Kidney capillary endothelial cell (primary cell): ENCODE measurements at places on chromosomes 16 and 17.

GRCh38 chr16:23570992-23571632, 13.6 kb downstream of the UBFD1 start:
- DNase-seq, result no peak

GRCh38 chr16:68612996-68613395, 32.1 kb upstream of the CDH3 start:
- DNase-seq, result no peak

DNA sequence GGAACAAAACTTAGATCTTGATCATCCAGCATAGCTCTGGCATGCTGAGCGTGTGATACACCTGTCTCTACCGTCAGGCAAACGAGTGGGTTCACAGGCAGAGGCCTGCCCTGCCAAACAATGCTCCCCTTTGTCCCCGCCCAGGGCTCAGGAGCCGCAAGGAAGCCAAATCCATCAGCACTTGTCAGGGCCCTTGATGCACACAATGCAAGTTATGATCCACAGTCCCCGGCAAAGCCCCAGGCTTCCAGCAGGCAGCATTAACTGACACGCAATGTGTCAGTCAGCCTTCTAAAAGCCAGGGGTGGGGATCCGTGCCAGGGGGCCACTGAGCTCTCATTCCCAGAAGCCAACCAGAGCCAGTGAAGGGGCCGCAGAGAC, 460.9 kb downstream of the SLC39A11 start:
- DNase-seq, result no peak

- no peak for DNase-seq
These were observed 6.2 kb downstream of the RBFOX1 start for GRCh38 chr16:7338826-7339225.

DNA sequence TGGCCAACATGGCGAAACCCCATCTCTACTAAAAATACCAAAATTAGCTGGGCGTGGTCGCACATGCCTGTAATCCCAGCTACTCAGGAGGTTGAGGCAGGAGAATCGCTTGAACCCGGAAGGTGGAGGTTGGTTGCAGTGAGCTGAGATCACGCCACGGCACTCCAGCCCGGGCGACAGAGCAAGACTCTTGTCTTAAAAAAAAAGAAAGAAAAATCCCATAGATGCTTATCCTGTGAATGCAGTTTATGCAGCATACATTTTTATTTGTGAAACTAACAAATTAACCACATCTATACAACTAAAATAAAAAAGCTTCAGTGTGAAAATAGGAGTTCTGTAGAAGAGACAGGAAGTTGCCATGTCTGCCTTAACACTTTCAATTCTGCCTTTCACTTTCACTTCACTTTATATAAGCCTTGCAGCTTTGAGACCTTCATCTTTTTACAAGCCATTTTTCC, 7.1 kb downstream of the IGSF6 start:
- no peak for DNase-seq

- DNase-seq, result no peak
These were observed 2231.0 kb downstream of the TP53TG3F start for GRCh38 chr16:35690413-35690812.

- DNase-seq, result no peak
These were observed 14.5 kb downstream of the PSKH1 start for GRCh38 chr16:67907397-67908180.

- no peak for DNase-seq
These were observed 7.1 kb downstream of the GIT1 start for GRCh38 chr17:29582254-29582765.

DNA sequence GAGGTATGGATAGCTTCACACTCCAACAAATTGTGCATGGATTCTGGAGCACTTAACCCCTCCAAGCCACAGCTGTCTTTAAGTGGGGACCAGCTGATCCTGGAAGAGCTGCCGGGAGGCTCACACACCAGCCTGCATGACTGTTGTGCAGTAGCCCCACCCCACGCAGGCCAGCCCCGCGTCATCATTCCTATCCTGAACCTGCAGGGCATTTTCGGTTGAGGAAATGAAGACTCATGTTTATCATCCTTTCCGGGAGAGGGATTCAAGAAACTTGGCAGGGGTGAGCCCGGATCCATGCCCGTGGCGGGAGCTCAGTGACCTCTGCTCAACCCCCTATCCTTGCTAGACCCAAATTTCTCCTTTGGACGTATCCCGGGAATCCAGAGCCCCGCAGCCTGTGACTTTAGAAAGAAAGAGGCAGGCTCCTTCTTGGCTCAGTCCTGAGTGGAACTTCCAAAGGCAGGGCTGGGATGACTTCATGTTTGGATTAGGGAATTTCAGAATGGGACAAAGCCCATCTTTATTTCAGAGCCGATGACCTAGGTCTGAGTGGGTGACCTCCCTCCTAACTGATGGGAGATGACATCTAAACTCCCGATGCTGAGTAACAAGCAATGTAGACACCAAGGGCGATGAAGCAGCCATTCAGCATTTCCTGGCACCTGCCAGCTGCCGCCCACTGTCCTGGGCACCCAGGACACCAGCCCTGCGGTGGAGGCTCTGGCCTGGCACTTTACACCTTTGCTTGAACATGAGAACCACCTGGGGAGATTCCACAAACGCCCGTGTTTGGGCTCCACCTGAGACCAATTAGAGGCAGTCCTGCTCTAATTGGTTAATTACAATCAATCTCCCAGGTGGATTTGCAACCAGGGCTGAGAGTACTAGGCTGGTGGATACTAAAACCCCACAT, 43.3 kb upstream of the CMIP start:
- peak; percentile 69 for DNase-seq

- no peak for DNase-seq
These were observed 2.8 kb downstream of the RAB40C start for GRCh38 chr16:592518-593306.

GRCh38 chr16:67678354-67679023, 11.9 kb downstream of the C16orf86 start:
- DNase-seq, result no peak

GRCh38 chr17:78154903-78155811, 9.0 kb downstream of the C17orf99 start:
- no peak for DNase-seq

GRCh38 chr17:31724026-31724425, 135.0 kb downstream of the COPRS start:
- peak; percentile 68 for DNase-seq

DNA sequence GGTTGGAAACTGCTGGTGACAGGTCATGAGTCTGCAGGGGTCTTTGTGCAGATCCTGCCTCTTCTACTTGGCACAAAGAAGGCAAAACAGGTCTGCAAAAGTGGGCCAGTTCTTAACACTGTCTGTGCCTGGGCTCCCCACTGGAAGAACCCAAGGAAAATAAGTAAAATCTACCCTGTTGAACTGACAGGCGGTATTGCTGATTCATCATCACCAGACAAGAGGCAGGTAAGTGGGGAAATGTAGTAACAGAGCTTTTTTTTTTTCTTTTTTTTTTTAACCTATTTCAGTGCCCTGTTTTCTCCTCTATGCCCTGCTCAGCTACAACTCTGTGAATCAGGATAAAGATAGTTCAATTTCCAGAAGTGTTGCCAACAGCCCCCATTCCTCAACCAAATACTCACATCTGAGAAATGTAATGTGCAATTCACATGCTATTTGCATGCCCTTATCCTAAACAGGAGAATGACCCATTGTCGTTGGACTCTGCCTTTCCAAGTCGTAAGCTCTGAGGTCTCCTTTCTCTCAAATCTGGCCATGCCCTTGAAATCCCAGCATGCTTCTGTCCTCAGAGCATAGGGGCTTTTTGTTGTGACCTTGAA, 237.0 kb downstream of the SOX9 start:
- DNase-seq, result no peak

DNA sequence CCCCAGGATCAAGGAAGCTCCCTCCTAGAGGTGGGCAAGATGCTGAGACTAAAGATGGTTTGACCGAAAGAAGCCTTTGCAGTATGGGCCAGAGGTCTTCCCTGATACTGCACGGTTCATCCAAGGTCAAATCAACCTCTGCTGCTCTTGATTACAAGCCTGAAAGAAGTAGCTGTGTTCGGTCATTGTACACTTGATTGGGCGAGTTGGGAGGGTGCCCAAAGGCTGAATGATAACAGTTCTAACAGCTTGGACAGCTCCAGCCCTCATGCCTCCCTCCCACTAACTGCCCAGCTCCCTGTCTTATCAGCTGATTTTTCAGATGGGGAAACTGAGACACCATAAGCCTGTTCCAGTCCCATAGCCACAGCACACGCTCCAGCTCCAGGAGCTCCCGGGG, 42.8 kb downstream of the ABCC12 start:
- DNase-seq, result no peak

DNA sequence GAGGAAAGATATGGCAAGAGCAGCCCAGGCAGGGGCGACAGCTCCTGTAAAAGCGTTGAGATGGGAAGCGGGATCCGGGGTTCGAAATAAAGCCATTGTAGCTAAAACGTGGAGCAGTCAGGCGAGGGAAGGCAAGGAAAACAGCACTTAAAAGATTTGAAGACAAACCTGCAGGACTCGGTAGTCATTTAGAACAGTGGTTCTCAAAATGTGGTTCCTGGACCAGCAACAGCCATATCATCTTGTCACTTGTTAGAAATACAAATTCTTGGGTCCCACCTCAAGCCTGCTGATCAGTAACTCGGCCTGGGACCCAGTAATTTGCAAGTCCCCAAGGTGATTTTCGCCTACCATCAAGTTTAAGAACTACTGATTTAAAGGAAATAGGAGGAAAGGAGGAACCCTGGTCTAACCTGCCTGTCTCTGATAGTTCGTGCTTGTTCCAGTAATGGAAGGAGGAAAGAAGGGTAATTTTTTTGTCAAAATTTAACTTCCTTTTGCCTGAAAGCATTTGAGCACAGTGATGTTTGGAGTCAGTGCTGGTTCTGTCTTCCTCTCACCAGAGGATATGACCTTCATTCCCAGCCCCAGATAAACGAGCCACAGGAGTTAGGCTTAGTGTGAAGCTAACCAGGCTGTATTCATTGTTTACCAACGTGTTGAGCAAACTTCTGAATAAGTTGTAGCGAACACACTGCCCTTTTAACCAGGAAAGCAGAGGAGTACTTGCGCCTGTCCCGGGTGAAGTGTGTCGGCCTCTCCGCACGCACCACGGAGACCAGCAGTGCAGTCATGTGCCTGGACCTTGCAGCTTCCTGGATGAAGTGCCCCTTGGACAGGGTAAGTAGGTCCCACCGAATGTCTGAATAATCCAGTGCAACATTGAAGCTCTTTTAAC, 1.1 kb downstream of the ORC6 start:
- DNase-seq, result peak; percentile 38

GRCh38 chr17:28720247-28720996, 637 bp downstream of the RPL23A start:
- DNase-seq, result no peak

- DNase-seq, result peak; percentile 96
These were observed at the start of gene PMFBP1 for GRCh38 chr16:72172105-72173034. Gene PMFBP1, minus strand, starts transcription at chr16:72172155. Its CDS starts 947 bp downstream, at chr16:72171208.

- DNase-seq, result no peak
These were observed 18.4 kb downstream of the CFAP20 start for GRCh38 chr16:58110571-58111301.

- no peak for DNase-seq
These were observed 2.2 kb upstream of the MNT start for GRCh38 chr17:2403044-2403443.

DNA sequence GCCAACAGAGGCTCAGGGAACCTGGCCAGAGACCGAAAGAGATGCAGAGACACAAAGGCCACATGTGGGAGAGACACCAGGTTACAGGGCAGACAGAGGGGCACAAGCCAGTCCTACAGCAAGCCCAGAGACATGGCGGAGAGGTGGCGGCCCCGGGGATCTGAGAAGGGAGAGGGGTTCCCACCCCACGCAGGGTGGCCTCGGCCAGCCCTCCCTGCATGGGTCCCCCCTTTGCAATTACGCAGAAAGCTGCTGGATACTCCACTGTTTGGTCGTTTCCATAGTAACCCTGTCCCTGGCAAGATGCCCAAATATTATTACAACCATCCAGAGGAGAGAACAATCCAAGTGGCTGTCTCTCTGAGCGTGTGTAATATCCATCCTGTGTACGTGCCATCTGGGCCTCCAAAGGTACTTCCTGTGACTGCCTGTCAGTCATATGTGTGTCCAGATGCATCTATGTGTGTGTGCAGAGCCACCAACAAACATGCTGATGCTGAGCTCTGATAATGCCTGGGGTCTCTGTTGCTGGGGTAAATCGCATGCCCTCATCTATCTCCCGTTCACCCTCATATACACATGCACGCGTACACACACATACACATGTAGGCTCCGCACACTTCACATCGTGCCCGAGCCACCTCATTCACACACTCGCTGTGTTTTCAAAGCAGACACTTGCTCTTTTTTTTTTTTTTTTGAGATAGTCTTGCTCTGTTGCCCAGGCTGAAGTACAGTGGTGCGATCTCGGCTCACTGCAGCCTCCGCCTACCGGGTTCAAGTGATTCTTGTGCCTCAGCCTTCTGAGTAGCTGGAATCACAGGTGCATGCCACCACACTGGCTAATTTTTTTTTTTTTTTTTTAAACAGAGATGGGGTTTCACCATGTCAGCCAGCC, 5.5 kb downstream of the PCGF2 start:
- peak; percentile 91 for DNase-seq

DNA sequence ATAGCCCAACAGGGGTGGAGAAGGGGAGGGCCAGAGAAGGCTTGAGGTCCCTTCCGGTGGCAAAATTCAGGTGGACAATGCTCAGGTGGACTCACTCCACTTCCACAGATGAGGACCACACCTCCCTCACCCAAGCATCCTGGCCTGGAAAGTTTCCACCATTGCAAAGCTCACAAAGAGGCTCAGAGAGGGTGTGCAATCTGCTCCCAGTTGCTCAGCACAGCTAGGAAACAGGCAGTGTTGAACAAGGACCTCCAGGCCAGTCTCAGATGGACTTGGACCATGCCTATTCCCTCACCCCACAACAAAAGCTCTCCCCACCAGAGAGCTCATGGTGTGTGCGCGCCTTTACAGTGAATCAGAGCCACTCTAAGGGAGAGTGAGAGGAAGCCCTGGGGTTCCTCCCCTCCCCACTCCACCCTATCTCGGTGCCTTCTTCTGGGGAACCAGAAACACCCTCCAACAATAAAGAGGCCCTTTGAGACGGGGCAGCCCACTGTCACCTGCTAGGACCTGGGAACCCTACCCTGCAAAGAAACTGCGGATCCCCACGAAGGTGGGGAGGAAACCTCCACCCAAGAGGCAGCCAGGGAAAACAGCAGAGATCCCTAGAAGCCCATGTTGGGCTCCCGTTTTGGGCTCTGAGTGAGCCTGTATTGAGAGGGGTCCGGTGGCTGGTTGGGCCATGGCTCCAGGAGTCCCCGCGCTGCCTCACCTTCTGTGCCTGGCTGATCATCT, 1.6 kb downstream of the FAM83G start:
- no peak for DNase-seq

DNA sequence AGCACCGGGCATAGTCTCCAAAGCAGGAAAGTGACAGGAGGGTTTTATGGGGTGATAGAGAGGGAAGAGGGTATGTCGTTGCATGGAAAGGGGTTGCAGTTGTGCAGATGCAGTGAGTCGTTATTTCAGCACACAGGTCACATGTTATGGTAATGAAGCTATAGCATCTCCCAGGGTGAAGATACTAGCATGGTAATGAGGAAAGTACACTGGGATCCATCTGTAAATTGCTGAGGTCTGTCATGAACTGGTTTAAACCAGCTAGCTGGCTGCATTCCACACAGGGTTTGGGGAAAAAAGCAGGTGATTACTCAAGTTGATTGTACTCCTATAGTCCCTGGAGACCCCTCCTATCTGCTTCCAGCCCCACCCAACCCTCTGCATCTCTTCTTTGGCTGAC, 11.7 kb downstream of the COX11 start:
- no peak for DNase-seq

GRCh38 chr17:10622617-10623485, 34.3 kb downstream of the MYH3 start:
- DNase-seq, result no peak
